Right lobe of liver (tissue), 6 donors: ENCODE measurements at places on chromosomes 12 and 14. TPM values are rescaled to one million over a fixed set of nuclear protein-coding genes. Genes with fewer than 3 reads are reported as not detected.

DNA sequence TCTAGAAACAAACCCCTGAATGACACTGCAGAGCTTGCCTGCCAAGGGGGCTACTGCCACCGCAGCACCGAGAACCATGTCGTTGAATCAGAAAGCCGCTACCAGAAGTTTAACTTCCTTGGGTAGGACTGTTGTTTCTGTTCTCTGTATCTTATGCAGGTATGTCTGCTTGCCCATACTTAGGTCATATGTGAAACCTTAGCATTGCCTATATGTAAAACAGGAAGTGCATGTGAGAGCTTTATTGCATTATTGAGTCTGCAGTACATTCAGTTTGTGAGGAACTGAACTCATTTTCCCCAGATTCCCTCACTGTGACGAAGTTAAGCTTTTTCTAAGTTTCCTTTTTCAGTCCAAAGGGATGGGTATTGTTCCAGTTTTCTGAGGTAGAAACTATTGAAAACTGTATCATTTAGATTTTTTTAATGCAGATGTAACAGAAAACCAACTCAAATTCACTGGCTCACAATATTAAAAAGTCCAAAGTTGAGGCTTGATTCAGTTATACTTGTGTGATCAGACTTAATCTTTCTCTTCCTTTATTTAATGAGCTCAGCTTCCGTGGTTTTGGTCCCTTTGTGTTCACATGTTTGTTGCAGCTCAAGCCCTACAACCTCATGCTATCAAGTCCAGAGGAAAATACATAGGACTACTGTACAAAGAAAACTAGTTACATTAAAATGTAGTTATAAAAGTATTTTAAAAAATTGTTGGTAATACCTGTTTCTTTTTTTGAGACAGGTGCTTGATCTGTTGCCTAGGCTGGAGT, 6.9 kb downstream of the FBXO34 start:
- no peak for DNase-seq

DNA sequence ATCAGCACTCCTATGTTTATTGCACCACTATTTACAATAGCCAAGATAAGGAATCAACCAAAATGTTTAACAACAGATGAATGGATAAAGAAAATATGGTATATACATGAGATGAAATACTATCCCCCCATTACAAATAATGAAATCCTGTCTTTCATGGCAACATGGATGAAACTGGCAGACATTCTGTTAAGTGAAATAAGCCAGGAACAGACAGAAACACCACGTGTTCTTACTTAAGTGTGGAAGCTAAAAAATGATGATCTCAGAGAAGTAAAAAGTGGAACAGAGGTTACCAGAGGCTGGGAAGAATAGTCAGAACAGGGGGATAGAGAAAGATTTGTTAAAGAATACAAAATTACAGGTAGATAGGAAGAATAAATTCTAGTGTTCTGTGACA, 113.7 kb upstream of the MDM1 start:
- no peak for DNase-seq

- peak; percentile 37 for DNase-seq
Observed at GRCh38 chr14:101709962-101710931, 51.3 kb upstream of the PPP2R5C start.

GRCh38 chr12:90099288-90099687, 390.6 kb upstream of the ATP2B1 start:
- DNase-seq = no peak

GRCh38 chr14:65927931-65928356, 515.4 kb downstream of the FUT8 start:
- no peak for DNase-seq

DNA sequence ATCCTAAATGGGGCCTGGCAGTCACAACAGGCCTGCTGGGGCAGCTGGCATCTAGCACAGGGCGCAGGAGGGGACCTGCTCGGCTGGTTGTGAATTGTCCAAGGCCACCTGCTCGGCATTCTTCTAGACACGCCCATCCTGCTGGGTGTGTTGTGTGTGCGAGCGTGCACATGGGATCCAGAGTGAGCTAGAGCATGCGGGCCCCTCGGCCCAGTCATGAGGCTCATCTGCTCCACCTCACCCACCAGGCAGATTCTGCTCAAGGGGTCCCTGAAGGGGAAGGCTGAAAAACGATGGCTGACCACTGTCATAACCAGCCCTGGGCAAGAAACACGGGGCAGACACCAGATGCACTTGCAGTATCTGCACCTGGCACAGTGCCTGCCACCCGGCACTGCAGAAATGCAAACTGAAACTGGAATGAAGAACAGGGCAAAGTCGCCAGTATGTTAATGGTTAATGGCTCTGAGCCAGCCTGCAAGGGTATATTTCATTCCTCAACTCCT, 31.8 kb downstream of the MAX start:
- DNase-seq = no peak

- DNase-seq = no peak
Observed at GRCh38 chr12:14962153-14962539, 745 bp upstream of the ARHGDIB start.

DNA sequence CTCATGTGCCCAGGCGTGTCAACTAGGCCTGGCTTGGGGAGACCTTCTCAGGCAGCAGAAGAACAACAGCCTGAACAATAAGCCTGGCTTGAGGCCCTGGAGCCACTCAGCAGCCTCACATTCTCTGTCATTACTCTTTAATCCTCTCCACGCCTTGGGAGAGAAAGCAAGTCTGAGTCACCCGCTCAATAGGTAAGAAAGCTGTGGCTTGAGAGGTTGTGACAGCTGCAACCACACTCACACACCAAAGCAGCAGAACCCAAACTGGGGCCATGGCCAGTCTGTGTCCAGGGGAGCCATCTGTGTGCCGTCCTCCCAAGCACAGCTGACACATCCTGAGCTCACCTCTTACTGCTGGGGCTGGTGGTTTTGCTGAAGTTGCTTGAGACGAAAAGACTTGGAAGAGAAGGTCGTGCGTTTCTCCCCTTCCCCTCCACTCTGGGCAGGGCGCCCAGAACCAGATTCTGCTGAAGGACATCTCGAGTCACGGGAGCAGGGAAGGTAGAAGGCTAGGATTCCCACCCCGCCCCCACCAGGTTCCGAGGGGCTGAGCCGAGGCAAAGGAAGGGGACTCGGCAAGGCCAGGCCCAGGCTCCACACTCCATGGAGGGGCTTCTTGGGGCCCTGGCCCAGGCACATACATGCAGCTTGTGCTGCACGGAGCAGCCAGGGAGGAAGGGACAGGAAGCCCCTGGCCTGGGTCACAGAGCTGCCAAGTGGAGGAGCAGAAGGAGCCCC, 5.5 kb downstream of the TMEM63C start:
- DNase-seq = no peak

AICDA gene
- not detected for total RNA-seq

NRIP2 gene
- 0.20 TPM for total RNA-seq
